ENCODE measurements at places on chromosomes 2 and 18.

DNA sequence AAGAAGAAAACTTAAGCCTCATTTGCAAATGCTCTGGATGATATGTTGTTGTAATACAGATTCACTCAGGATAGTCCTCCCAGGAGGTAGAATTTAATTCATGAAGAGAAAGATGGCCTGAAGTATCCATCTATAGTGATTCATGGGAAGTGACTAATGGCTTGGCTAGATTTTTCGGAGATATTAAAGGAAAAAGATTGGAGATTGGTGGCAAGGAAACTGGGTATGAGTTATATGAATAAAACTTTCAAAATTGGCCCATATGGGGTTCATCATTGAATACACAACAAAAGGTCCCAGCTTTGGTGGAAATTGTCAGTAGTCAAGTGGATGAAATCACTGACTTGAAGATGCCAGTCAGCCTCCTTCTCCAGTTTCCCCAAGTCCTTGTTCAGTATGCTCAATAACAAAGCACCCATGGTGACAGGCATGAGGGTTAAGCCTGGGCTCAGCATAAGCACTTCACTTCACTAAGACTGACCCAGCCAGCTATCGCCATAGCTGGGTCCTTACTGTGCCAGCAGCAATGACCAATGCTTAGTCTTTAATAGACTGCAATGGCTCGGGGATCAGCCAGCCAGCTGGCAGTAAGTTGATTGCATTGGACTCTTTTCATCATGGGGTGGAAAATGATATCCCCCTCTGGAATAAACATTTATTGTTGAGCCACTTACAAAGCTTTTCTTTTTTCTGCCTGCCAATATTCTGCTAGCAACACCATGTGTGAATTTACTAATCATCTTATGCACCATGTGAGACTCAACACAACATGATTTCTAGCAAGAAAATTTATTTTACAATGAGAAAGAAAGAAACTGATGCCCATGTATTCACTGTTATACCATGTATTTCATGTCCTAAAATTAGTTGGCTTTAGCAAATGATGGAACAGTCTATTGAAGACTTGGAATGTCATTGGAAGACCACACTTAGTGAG lies 176.6 kb upstream of the TACR1 start:
- DNase-seq = no peak

- DNase-seq = no peak
Measured at GRCh38 chr18:11570769-11571412, 38.5 kb upstream of the SLC35G4 start.

GRCh38 chr2:24434541-24434940 lies 56.5 kb upstream of the NCOA1 start:
- DNase-seq = no peak

DNA sequence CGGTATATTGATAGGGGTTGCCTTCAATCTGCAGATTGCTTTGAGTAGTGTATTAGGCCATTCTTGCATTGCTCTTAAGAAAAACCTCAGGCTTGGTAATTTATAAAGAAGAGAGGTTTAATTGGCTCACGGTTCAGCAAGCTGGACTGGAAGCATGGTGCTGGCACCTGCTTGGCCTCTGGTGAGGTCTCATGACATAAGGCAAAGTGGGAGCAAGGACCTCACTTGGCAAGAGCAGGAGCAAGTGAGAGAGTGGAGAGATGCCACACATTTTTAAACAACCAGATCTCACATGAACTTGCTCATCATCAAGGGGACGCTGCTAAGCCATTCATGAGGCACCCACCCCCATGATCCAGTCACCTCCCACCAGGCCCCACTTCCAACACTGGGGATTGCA lies 4.9 kb downstream of the MAP3K2 start:
- no peak for DNase-seq

DNA sequence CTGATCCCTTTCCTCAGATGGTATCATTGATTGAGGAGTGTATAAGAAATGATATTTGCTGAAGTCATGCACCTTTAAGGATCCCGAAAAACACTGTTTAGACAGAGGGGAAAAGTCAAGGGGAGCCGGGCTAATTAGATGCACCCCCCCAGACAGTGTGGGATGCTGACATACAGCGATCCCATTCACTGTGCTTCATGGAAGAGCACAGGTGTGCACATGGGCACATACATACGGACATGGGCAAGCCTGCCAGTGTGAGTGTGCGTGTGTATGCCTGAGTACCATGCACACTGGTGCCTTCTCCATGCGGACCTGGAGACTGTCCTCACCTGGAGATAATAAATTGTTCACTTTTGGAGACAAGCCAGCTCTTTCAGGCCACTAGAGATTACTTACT lies 22.6 kb downstream of the MEIS1 start:
- DNase-seq = no peak

DNA sequence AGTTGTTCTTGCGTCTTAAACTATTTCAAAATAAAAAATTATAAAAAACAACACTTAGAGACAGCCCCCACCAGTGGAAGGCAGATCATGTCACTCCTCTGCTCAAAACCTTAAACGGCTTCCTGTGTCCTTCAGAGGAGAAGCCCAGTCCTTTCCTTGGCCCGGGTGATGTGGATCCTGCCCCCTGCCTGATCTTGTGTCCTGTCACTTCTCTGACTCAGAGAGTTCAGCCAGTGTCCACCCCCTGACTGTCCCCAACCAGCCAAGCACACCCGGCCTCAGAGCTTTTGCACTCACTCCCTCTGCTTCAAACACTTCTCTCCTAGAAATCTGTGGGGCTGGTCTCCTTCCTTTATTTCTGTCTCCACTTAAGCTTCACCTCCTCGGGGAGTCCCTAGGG lies 35.4 kb downstream of the TOGARAM2 start:
- DNase-seq = no peak

DNA sequence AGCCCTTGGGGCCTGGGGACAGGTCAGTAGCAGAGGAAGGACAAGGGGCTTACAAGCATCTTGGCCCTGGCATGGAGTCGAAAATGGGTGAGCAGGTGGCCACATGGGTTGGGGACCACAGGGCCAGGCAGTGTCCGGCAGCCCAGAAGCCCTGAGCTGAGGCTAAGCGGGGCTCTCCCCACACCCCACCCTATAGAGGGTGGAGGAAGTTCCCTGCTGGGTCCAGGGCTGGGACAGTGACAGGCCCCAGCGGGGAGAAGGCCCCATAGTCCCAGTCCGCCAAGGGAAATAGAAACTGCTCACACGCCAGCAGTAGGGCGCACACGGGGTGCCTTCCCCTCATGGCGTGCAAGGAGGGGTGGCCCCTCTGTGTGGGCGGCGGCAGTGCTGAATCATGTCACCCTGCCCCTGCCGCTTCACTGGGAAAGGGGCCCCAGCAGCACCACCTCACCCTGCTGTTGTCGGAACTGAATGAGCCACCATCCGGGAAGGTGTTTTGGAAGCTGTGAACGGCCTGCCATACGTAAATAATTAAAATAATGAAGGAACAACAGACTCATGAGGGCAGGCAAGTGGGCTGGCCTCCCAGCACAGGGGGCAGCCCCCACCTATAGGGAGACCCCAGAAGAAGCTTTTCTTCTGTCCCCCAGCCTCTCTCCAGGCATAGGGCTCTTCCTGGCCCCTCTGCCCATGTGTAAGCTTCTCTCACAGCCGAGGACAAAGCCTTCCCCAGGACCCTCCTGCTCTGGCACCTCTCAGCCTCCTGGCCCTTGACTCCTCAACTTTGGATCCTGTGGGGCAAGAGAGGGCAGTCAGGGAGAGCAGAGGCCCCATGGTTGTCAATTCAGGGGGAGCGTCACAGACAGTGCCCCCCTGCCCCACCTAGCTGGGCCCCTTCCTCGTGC lies 12.7 kb upstream of the DUSP2 start:
- DNase-seq = peak; percentile 80

- DNase-seq = no peak
Measured at GRCh38 chr18:8503248-8503647, 106.0 kb upstream of the RAB12 start.

- no peak for DNase-seq
Measured at GRCh38 chr2:215900203-215900611, 113.1 kb downstream of the MREG start.

- no peak for DNase-seq
Measured at GRCh38 chr2:181398000-181398399, 59.2 kb upstream of the ITGA4 start.

DNA sequence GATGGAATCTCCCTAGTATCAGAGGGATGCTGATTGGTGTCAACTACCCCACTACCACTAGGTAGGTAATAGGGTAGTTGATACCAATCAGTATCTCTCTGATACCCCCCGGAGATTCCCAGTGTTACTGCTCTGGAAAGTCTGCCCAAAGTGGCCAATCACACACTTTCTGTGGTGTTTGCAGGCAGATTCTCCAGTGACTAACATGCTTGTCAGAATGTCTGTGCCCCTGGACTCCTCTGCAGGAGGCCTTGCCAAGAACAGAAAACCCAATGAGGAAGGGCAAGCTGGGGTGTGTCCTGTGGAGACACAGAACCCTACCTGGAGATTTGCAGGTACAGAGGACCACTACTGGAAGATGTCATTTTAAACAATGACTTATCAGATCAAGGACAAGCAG lies 135.1 kb downstream of the RIT2 start:
- DNase-seq = no peak

DNA sequence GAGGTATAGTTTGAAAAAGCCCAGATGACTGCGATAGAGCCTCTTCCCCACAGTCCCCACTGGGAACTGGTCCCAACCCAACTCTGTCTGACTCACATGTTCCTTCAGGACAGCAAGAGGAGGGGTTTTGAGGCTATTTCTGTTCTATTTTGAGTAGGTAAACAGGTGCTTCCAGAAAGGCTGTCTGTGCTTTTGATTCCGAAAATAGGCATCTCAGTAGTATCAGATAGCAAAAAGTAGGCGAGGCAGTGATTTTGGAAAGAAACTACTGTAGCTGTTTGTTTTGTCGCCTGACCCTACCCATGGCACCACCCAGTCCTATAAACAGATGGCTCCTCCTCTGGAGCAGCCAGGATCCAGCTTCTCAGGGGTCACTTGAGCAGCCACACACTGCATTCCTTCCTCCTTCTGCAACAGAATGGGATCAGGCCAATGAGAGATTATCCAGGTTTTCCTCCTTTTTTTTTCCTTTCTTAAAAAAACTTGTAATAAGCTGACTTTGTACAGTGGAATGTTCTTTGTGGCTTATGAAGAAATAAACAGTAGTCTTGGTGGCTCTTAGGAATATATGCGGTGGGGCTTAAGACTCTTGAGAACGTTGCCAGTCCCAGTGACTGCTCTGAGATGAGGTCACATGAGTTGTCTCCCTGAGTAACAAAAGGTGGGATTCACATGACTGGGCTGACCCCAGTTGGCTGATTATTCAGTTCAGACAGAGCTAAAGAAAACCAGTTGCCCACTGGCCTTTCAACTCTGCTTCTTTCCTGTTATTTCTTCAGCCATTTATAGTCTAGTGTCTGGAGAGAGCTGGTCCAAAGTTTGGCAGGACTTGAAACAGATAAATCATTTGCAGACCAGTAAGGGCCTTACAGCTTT lies 98.6 kb downstream of the KCNS3 start:
- DNase-seq = no peak

GRCh38 chr2:61187085-61187484 lies 25.1 kb downstream of the C2orf74 start:
- no peak for DNase-seq

DNA sequence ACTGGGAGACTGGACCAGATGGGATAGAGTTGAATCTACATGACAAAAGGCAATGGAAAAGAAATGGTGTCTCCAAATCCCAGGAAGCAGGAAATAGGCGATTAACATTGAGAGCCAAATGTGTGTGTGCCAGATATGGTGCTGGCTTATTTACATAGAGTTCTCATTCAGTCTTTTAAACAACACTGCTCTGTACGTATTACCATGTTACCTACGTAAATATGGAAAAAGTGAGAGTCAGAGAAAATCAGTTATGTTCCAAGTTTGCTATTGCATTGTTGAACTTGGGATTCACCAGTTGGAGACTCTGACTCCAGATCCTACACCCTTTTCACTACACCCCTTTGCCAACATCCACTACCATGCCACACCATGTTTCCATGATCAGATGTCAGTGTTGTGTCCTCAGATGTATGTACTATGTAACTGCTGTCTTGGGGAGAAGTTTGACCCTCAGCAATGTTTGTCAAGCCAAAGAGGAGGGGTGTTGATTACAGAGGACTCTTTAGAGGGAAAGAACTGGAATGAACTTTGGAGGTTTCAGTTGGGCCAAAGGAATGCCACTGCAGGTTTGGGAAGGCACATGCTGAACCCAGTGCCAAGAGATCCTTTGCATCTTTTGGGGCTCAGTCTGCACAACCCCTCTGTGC lies 19.6 kb upstream of the GREB1 start:
- no peak for DNase-seq

GRCh38 chr2:233183869-233184418 lies 67.5 kb upstream of the ATG16L1 start:
- DNase-seq = no peak

DNA sequence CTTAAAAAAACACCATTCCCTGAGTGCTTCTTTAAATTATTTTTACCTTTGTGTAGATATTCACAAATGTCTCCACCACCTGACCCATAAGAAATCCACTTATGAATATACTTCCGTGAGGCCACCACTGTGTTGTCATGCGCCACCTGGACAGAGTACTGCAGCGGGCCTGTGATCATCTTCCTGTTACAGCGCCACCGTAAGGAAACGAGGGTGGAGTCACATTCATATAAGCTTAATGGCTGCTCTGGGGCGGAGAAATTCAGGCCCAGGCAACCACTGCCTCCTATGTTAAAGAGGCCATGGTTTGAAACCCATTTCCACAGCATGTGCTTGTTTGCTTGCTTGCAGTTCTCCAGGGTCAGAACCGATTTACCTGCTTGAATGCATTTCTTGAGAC lies 17.7 kb downstream of the PLA2R1 start:
- no peak for DNase-seq

- no peak for DNase-seq
Measured at GRCh38 chr2:237257471-237257951, 156.5 kb downstream of the COL6A3 start.

DNA sequence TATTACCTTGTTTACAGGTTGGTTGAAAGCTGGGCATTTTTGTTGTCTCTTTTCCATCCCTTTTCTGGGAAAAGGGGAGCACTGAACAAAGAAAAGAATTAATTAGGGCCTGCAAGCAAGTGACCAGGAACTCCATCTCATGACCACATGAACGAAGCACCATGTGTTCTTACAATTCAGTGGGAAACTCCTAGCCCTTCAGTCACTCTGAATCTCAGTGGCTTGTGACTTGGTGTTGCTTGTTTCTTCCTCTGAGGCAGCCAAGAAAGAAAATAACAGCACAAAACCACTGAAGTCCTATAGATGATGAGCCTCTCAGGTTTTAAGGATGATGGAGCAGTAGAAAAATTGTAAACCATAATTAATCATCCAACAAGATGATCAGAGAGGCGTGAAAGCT lies 129.1 kb upstream of the CAB39 start:
- DNase-seq = no peak

Measured in stimulated activated effector memory CD8-positive, alpha-beta T cell treated with anti-CD3 and anti-CD28 coated beads, Interleukin-12 subunit alpha, Interleukin-12 subunit beta, amount 100 ng/mL, for 72 hours (primary cell).